ENCODE measurements at places on chromosomes 5 and 9.

GRCh38 chr9:80437091-80437640 is 865.4 kb downstream of the TLE4 start:
- DNase-seq = no peak

DNA sequence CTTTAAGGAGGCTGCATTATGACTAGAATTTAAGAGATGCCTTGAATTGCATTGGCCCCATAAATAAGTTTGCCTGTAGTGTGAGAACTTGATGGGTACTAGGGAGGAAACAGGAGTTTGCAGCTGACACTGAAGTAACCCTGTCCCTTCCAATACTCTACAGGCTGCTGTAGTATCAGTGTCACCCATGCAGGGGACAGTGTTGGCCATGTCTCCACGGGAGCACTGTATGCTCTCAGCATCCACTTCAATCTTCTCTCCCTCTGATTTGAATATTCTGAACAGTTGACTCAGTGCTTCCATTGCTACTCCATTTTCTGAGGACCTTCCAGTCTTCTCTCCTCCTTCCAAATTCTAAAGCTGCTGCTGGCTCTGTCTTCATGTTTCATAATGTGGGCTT is 11.4 kb upstream of the IFNA14 start:
- DNase-seq = no peak

DNA sequence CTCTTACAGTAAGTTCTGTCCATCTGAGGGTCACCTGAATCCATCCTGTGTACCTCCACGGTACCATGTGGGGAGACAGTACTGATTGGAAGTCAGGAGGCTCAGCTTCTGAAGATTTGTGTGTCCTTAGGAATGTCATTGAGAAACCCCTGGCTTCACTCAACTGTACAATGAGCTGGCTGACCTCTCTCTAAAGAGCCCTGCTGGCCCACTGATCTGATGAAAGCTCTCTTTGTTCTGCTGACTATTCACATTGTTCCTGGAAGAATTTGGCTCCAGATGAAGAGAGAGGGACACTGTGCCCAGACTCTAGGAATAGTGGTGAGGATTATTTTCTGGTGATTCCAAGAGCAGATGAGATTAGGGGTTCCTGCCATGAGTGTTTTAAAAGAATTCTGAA is 141.2 kb downstream of the LURAP1L start:
- no peak for DNase-seq

DNA sequence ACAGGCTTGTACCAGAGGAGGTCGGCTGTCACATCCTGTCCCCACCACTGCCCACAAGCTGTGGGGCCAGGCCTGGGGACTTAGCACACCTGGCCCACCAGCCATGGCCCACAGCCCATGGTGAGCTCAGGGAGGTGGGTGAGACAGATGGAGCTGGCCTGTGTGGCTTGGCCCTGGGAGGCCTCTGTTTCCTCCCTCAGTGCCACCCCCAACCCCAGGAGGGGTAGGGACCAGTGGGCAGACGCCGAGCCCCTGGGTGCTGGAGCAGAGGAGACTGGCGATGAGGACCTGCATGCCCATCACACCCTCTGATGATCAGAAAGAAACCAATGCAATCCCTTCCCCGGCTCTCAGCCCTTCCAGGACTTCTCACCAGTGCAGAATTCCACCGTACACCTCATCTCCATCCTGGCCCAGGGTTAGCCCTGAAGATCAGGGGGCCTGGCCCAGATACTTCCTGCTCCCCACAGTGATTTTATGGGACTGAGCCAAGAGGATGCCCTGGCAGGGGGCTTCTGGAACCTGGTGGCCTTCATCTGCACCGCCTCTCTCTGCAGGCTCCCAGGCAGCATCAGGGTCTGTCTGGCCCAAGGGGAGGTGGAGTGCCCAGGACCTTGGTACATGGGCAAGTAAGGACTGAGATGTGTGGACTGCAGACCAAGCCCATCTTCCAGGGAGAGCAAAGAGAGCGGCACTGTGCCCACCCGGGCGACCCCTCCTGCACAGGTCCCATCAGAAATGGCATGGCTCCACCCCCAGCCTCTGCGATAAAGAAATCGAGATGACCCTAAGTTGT is 16.9 kb upstream of the NKD2 start:
- DNase-seq = no peak

DNA sequence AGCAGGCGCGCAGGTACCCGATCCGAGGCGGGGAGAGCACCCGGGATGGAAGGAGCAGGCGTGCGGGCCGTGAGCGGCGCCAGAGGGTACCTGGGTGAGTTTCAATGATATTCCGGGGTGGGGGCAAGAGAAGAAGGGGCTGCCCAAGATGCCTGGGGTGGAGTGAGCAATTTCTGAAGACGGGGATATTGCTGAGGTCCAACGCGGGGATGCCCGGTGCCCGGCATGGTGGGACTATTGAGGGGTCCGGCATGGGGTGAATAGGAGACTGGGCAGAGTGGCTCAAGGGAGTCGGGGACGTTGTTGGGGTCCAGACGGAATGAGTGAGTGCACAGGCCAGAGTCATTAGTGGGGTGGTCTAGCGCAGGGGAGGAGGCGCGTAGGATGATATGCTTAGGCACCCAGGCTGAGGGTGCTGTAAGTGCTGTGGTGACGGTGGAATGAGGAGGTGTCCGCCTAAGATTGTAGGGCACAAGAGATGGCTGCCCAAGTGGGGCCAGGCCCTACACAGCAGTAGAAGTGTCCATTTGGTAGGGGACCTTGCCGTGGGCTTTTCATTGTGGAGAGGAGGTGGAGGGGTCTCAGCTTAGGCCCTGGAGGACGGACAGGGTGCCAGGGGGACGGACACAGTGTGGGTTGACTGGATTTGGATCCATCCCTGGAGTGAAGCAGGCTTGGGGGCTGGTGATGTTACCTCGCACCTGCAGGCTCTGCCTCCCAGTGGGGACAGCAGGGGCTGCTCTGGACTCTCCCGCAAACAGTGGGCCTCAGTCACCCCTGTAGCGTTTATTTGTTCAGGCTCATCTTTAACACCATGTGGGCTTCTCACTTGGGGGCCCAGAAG is 719 bp downstream of the MIGA2 start:
- DNase-seq = no peak

Measured in HTR-8/SVneo (cell line).